ENCODE measurements at places on chromosomes 13 and 19.

DNA sequence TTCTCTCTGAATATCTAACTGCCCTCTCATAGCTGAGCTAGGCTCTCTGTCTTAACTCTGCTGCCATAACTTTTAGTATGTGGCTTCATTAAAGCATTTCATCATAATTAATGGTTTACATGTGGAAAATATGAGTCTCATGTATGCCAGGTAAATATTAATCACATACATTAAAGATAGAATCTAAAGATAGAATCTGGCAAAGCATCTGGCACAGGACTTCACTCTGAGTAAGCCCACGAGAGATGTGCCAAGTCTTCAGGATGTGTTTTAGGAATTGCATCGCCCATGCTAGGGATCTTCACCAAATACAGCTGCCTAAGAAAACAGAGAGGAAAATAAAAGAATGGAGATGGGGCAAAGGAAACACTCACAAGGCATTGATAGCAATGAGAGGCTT is 285.8 kb downstream of the DIAPH3 start:
- DNase-seq = no peak

- no peak for DNase-seq
Measured at GRCh38 chr19:46715620-46715974, 1.3 kb downstream of the PRKD2 start.

- no peak for DNase-seq
Measured at GRCh38 chr19:10687518-10688288, 13.5 kb upstream of the QTRT1 start.

DNA sequence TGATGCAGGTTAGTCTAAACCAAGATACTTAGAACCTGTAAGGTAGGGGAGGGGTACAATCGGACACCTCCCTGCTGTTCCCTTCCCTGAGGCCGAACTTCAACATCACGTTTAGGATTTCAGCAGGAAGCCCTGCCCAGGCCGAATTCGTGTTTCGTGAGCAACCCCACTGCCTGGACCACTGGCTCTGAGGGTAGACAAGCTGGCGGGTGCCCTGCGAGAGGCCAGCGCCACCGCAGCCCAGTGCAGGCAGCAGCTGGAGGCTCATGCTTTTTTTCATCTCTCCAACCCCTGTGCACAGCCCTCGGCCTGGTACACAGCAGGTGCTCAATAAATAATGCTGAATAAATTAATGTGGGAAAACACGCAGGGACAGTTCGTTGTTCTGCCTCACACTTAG is 7.7 kb downstream of the HOMER3 start:
- no peak for DNase-seq

DNA sequence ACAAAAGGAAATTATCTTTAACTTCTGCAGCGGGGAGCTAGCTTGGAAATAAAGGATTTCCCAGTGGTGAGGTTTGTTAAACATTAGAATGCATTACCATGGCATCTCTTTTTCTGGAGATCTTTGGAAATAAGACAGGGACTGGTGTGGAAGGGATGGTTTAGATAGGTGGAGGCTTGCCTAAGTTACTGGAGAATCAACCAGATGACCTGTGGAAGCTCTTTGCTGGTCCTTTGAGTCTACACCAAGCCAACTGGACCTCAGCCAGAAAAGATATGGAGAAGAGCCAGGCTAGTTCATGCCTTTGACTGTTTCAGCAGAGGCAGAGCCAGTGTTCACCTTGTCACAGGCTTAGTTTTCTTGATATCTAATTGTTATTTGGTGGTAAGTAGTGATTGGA is 134.7 kb downstream of the KCNRG start:
- no peak for DNase-seq

DNA sequence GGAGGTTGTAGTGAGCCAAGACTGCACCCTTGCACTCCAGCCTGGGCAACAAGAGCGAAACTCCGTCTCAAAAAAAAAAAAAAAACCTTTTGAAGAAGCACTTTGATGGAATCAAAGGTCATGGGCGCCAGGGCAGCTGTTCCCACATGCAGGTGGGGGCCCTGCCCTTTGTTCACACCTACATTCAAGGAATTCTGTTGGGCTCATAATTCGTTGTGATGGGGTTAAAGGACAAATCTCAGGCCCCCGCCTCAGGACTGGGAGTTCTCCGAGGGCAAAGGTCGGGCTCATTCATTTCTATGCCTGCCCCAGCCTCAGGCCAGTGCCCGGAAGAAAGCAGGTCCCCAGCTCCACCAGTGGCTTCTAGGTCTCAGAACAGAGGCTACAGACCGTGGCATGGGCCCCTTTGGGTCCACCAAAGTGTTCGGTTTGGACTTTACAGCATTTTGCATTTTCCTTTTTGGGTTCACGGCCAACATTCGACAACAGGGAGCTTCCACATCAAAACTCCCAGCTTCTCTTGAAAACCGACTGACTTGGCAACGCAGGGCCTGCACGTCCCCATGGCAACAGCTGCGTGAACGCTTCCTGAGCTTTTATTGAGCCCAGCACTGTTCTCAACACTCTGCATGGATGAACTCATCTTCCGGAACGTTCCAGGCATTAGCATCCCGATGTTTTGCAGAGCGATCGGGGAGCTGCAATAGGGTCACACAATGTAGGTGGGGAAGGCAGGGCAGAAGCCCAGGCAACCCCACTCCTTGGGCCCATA is 10.1 kb upstream of the GTF2F1 start:
- no peak for DNase-seq

DNA sequence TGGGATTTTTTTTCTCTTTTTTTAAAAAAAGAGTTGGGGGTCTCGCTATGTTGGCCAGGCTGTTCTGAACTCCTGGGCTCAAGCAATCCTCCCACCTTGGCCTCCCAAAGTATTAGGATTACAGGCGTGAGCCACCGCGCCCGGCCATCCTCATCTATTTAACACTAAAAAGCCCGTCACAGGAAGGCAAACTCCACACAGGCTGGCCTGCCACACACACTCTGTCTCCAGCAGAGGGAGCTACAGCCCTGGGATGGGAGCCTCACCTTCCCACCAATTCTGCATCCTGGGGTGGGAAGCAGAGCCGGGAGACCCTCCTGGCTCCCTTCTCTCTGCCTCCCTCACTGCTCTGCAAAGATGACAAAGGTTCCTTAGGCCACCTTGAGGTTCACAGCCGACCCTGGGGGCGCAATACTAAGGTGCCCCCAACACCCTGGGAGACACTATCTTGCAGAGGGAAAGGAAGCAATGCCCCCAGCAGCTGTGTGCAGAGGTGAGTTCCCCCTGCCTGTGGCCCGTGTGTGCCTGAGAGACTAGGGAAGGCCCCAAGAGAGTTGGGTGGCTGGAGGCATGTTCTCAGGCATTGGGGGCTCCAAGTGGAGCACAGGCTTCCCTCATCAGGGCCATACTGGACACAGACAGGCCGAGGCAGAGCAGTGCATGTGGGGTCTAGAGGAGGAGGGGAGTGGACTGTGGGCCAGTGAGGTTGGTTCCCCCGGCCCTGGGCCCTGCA is 27.4 kb upstream of the TIMM44 start:
- DNase-seq = no peak

- DNase-seq = no peak
Measured at GRCh38 chr19:5743630-5744029, 23.2 kb downstream of the CATSPERD start.

DNA sequence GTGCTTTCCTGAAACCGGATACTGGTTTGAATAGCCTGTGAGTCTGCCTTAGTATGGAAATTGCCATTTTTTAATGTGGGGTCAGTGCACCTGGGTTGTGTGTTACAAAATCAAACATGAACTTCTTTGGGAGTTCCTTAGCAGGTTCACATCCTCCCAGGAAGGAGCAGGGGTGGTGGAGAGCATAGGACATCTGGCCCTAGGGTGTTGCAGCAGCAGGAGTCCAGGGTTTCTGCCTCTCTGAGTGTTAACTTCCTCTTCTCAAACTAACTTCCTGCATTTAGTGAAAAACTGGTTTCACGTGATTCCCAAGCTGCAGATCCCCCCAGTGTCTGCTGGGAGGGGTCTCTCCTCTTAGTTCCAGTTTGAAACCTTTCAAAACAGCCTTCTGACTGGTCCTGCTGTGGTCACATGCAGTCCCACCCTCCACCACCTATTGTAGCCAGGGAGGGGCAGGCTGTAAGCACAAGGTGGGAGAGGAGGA is 7.2 kb downstream of the RNASEH2B start:
- DNase-seq = no peak

GRCh38 chr13:21696865-21697448 is 26.1 kb downstream of the FGF9 start:
- DNase-seq = no peak

GRCh38 chr13:32126278-32126677 is 94.7 kb downstream of the FRY start:
- DNase-seq = no peak

- DNase-seq = no peak
Measured at GRCh38 chr19:49020342-49020741, 3.5 kb upstream of the LHB start.

GRCh38 chr19:45769821-45770191 is 754 bp upstream of the SIX5 start:
- peak; percentile 50 for DNase-seq

- no peak for DNase-seq
Measured at GRCh38 chr13:27977476-27978300, 8.6 kb upstream of the CDX2 start.

GRCh38 chr19:14361824-14362223 is 19.4 kb upstream of the ADGRE5 start:
- no peak for DNase-seq

- DNase-seq = no peak
Measured at GRCh38 chr13:34748073-34748472, 194.0 kb upstream of the NBEA start.

GRCh38 chr13:73198991-73199411 is 140.2 kb downstream of the KLF5 start:
- no peak for DNase-seq

DNA sequence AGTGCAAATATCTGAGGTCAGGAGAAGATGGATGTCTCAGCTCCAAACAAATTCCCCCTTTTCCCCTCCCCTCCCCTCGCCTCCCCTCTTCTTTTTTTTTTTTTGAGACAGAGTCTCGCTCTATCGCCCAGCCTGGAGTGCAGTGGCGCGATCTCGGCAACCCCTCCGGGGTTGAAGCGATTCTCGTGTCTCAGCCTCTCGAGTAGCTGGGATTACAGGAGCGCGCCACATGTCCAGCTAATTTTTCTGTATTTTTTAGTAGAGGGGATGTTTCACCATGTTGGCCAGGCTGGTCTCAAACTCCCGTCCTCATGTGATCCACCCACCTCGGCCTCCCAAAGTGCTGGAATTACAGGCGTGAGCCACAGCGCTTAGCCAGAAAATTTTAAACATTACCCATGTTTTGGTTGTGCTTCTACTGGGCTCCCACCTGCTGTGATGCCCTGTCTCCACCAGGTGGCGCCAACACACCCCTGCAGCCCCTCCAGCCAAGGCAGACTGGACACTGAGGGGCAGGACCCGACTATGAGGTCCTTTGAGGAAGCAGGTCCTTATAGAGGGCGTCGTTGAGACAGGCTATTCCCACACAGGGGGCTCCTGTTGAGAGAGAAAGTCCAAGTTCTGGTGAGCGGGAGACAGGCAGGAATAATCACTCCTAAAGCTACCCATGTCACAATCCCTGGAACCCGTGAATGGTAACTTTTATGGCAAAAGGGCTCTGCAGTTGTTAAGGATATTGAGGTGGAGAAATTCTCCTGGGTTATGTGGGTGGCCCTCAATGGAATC is 6.3 kb downstream of the ERICH4 start:
- peak; percentile 48 for DNase-seq

- DNase-seq = no peak
Measured at GRCh38 chr19:51135004-51135403, 7.1 kb upstream of the SIGLEC7 start.

GRCh38 chr19:15381864-15382263 is 2.3 kb upstream of the AKAP8 start:
- no peak for DNase-seq

GRCh38 chr13:30696278-30697176 is 38.8 kb upstream of the ALOX5AP start:
- DNase-seq = no peak

DNA sequence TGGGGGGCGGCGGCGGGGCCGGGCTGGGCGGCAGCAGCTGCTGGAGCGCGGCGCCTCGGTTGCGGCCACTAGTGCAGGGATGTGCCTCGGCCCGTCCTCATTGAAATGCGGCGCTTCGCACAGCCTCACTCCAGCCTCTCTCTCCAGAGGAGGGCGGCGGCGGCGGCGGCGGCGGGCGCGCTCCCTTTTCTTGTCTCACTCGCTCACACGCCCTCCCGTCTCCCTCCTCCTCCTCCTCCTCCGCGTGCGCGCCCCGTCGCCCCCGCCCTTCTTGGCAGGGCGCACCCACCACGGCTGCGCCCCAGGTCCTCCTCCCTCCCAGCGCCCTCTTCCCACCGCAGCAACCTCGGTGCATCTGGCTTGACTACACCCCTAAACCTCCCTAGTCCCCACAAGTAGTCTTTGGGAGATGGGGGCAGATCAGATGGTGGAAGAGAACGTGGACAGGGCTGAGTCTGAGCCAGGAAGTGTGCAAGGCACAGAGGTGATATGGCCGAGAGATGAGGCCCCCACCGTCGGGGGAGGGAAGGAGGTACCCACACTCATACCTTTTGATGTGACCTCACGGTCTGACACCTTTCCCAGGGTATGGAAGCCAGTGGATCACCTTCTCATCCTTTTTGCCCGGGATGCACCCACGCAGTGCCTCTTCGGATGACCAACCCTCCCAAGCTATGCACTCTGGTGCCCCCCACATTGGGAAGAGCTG is at the start of gene DCLK1:
TSS of gene DCLK1 (minus strand) at position 161 of the 709 bp plus-strand sequence.
- DNase-seq = no peak

DNA sequence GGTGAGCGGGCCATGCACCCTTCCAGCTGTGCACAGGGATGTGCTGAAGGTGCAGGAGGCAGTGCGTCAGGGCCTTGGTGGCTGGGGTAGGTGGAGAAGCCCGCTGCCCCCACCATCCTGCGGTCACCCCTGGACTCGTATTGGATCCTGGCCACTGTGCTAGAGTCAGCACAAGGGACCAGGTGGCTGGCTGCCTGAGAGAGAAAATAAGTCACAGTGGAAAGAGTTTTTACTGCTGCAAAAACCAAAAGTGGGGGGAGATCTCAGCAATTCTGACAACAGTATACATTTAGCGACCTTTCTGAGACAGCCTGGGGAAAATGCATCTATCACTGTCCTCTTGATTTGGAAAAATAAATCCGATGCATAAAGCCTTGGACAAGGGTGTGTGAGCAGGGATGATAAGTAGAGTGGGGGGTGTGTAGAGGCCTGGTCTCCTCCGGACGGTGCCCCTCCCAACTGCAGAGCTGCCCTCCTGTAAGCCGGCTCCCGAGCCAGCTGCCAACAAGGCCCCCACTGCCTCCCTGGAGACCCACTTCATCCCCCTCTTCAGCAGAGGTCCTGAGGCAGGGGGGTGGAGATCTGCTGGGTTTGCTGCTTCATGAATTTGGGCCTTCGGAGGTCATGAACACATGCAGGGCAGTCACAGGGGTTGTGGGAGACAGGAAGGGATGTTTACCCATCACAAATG is 84.2 kb downstream of the SLC7A1 start:
- DNase-seq = no peak

- no peak for DNase-seq
Measured at GRCh38 chr13:80009760-80010159, 331.2 kb downstream of the SPRY2 start.

- DNase-seq = no peak
Measured at GRCh38 chr19:33300009-33300893, 2.1 kb downstream of the CEBPA start.

DNA sequence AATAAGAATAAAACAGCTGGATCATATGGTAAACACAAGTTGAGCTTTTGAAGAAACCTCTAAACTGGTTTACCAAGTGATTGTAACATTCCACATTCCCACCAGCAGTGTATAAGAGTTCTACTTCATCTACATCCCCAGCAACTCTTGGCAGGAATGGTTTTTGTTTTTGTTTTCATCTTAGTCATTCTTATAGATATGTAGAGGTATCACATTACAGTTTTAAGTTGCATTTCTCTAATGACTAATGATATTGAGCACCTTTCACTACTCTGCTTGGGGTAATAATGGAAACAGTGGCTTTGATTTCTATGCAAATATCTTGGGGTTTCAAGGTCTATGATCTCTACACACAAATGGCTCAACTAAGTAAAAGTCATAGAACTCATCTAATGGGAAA is 614.5 kb downstream of the TBC1D4 start:
- no peak for DNase-seq

Measured in T-helper 22 cell (primary cell).